Activated gamma-delta T cell (primary cell): ENCODE measurements at places on chromosomes 5 and 9.

DNA sequence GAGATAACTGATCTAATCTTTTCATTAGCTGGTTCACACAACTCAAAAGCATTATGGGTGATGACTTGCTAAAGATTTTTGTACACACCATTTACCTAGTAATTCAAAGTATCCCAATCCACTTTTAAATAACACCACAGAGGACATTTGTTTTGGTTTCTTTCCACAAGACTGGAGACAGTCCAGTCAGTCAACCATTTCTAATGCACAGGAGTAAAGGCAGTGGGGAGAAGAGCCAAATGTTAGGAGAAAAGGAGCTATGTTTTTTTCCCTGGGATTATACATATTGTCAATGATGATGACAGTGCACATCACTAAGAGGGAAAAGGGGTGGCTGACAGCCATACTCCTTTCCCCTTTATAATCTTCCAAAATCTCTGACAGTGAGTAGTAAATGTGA lies 240.9 kb downstream of the GABRB2 start:
- no peak for DNase-seq

- no peak for DNase-seq
Observed at GRCh38 chr9:109349421-109349846, 28.6 kb upstream of the EPB41L4B start.

DNA sequence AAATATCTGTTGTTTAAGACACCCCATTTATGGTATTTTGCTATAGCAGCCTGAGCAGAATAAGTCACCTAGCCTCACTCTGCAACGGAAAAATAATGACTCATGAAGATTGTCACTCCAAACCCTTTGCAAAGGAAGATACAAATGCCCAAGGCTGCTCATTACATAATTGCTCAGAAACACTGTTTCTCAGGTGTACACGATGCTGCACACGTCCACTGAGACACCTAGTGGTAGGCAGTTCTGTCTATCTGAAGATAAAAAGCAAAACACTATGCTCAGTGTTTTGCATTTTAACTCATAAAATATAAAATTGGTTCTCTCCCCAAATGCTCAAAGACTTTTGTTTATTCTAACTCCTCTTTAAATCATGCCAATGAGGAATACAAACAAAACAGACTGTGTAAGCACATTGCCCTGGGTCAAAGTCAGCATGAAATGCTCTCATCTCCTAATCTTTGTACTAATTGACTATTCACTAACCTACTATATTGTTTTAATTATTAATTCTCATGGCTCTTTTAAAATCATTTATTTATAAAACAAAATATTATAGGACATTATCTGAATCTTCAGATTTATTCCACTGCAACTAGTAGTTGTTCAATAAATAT lies 7.7 kb upstream of the TSLP start:
- no peak for DNase-seq

- DNase-seq: no peak
Observed at GRCh38 chr5:3120028-3120427, 368.6 kb upstream of the IRX2 start.

DNA sequence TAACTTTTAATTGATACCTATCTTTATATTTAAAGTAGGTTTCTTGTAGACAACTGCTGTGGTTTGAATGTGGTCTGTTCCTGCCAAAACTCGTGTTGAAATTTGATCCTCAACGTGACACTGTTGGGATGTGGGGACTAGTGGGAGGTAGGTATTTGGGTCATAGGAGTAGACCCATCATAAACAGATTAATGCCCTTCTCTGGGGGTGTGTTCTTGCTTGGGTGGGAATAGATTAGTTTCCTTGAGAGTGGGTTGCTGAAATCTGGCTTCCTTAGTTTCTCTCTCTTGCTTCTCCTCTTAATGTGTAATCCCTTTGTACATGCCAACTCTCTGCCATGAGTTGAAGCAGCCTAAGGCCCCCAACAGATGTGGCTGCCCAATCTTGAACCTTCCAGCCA lies 34.6 kb upstream of the IPPK start:
- no peak for DNase-seq

GRCh38 chr9:98805506-98806272 lies 1.8 kb upstream of the GALNT12 start:
- DNase-seq: no peak

GRCh38 chr5:73488806-73489205 lies 9.4 kb upstream of the BTF3 start:
- no peak for DNase-seq
